ENCODE measurements at places on chromosomes 6 and 20.

- no peak for DNase-seq
These were observed 12.4 kb upstream of the CCN5 start for GRCh38 chr20:44702776-44703175.

DNA sequence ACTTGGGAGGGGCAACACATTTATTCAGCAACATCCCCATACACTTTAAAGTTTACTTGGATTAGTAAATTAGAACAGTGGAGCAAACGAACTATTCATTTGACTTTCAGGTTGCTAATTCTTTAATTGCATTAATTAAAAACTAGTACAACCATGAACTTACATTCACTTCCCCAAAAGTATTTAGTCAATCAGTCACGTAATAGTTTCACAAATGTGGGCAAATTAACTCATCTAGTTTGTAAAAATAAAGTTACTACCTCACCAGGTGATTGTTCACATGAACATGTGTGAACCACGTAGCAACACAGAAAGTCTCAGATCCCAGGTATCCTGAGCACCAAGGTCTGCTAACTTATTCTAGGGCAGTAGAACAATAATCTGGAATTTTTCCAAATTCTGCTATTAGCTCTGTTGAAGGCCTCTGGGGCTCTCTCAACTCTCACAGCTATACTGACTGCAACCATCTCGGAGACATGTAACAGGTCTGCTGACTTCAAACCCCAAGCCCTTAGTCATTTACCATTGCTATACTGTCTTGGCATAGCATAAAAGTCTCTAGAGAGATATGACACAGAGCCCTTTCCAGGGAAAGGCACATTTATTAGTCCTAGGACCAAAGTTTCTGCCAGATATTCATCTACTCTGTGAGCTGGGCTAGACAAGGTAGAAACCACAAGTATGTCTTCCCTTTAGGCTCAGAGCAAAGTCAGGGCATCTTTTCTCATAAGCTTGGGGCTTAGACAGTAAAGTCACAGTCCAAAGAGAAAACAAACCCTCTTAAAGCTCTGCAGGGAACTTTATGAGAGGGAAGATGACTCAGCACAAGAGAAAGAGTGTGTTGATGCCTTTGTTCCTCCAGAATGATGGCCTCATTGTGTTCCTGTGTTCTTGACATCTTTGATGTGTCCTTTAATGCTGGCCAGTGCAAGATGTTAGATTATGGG is 50.9 kb upstream of the CCDC28A start:
- DNase-seq: no peak

- DNase-seq: no peak
These were observed 588.4 kb downstream of the RFPL4B start for GRCh38 chr6:112935402-112936078.

DNA sequence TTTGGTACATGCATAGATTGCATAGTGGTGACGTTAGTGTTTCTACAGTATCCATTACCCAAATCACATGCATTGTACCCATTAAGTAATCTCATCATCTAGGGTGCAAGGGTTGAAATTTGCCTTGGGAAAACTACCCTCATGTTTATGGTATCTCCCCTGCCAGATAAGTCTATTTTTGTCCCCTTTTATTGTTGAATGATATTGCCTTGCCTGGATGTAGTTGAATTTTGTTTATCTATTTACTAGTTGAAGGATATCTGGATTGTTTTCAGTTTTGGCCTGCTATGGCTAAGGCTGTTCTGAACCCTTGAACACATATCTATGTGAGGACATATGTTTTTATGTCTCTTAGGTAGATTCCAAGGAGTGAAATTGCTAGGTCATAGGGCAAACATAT is 13.4 kb downstream of the HLA-DRB1 start:
- DNase-seq: no peak

DNA sequence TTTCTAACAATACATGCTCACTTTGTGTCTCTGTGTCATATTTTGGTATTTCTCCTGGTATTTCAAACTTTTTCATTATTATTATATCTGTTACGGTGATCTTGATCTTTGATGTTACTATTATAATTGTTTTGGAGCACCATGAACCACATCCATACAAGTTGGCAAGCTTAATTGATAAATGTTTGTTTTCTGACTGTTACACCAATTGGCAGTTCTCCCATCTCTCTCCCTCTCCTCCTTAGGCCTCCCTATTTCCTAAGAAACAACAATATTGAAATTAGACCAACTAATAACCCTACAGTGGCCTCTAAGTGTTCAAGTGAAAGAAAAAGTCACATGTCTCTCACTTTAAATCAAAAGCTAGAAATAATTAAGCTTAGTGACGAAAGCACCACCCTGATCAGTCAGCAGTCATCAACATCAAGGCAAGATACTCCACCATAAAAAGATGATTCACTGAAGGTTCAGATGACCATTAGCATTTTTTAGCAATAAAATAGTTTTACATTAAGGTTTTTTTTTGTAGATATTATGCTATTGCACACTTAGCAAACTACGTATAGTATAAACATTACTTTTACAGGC is 61.5 kb downstream of the IBTK start:
- DNase-seq: no peak

- DNase-seq: no peak
These were observed 28.8 kb downstream of the PDE7B start for GRCh38 chr6:135880066-135880972.

GRCh38 chr20:17568972-17569521 is 828 bp upstream of the DSTN start:
- DNase-seq: no peak

GRCh38 chr20:25738198-25738597 is 41.5 kb upstream of the ZNF337 start:
- no peak for DNase-seq
